ENCODE measurements at places on chromosomes 12 and 14. TPM values are rescaled to one million over a fixed set of nuclear protein-coding genes. Genes with fewer than 3 reads are reported as not detected.

The TMEM30B gene
- 13.2 TPM for polyA plus RNA-seq

The C1QL4 gene
- 1.3 TPM for polyA plus RNA-seq

The MIPOL1 gene
- polyA plus RNA-seq = 10.9 TPM

The FAM181A gene
- not detected for polyA plus RNA-seq

The CRIP1 gene
- 28.8 TPM for polyA plus RNA-seq

The FRS2 gene
- polyA plus RNA-seq = 42.4 TPM

The FSCB gene
- not detected for polyA plus RNA-seq

Measured in renal pelvis (tissue), 12 donors.